ENCODE measurements at places on chromosomes 16 and 17.

DNA sequence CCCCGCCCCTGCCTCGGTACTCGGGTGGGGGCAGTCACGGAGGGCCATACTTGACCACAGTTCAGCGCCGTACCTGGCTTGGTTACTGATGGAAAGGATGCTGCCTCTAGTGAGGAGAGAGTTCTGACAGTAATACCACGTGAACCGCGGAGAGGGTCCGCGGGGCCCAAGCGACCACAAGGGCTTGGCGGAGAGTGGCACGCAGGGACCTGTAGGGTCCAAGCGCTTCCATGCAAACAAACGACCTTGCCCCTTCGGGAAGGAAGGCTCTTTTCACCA lies 9.2 kb downstream of the KDM6B start:
- DNase-seq = no peak

- no peak for DNase-seq
These were observed 17.0 kb upstream of the EXOC7 start for GRCh38 chr17:76120658-76121008.

DNA sequence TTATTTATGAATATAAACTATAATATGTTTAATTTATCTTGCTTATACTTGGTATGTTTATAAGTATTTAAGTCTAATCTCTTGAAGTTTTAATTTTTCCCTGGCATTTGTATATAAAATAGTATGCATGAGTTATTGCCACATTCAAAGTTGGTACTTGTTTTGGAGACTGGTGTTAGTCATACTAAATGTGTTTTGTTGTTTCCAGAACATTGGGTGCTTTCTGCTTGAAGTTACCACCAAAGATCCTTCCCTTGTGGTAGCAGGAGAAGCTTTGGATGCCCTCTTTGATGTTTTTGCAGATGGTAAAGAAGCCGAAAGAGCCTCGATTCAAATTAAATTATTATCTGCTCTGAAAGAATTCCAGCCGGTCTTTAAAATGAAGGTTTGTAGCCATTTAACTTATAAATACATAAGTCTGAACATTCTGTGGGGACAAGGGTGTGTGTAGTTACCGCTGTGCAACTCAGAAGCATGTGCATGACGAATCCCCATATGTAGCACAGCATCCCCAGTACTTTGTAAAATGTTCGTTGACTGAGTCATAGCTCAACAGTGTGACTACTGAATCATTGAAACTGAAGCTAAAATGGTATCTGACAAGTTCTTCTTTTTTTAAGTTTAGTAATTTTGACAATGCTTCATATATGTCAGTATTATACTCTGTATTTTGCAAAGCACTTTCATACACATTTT lies 36.4 kb downstream of the HEATR3 start:
- no peak for DNase-seq

- DNase-seq = no peak
These were observed 111.9 kb downstream of the SOCS1 start for GRCh38 chr16:11144122-11144521.

DNA sequence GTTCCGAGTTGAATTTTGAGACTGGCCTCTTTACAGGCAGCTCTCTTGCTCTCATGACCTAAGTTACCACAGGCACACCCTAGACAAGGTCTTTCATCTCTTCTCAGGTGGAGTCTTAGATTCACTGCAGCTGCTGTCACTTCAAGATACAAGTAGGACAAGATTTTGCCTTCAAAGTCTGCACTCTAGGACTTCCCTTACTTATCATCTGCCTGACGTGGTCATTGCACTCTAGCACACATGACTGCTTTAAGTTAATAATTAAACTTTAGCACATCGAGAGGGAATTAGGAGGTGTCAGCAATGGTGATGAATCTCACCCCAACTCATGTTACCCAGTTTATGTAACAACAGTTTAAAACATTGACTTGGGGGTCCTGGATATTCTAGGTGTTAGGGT lies 25.6 kb downstream of the RNF135 start:
- no peak for DNase-seq

- DNase-seq = no peak
These were observed 120.1 kb downstream of the CDYL2 start for GRCh38 chr16:80684136-80684765.

- no peak for DNase-seq
These were observed 80.7 kb downstream of the DNAH3 start for GRCh38 chr16:21069986-21070385.

DNA sequence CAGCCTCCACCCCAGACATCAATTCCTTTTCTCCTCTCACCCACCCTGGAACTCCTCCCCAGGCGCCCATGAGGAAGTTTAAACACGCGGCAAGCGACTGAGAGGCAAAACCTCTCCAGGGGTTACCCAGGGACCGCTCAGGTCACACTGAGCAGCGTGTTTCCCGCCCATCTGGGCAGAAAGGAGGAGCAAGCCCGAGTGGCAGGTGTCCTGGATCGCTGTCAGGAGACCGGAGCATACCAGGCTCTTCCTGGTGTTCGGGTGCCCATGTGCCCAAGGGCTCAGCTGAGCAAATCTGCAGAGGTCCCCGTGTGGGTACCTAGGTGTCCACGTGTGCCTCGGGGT lies 491 bp downstream of the SLC25A19 start:
- no peak for DNase-seq

GRCh38 chr17:20111538-20111937 lies 102.4 kb downstream of the SPECC1 start:
- DNase-seq = no peak

GRCh38 chr17:48391444-48391843 lies 38.6 kb downstream of the SKAP1 start:
- DNase-seq = no peak

- DNase-seq = no peak
These were observed 698 bp downstream of the PSME3 start for GRCh38 chr17:42833767-42834422.

GRCh38 chr17:1315409-1315808 lies 35.9 kb downstream of the TRARG1 start:
- no peak for DNase-seq

DNA sequence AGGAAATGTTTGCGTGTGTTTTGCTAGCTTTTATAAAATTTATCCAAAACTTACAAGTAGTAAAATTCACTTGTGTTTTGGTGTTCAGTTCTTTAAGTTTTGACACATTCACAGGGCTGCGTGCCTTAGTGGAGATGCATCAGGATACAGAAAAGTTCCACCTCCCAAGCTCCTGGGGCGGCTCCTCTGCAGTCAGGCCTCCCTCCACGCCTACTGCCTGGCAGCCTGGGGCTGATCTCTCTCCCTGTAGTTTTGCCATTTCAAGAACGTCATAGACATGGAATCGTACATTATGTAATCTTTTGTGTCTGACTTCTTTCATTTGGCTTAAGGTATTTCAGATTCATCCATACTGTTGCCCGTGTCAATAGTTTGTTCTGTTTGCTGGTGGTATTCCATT lies 27.2 kb upstream of the IRF8 start:
- no peak for DNase-seq

DNA sequence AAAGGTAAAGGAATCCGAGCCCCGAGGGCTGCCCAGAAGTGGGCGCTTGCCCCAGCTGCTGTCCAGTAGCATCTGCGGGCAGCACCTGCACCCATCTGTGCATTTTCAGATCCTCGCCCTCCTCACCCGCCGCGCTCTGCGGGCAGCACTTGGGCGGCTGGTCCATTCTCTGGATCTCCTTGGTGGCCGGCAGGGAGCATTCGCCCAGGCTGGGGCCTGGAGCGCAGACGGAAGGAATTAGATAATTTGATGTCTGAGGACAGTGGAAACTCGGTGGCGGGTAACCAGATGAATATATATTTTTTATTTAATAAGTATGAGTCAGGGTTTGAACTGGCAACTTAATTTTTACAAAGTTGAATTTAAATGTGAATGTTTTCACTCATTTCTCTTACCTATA lies 88.5 kb downstream of the NPIPB11 start:
- DNase-seq = peak; percentile 12

GRCh38 chr17:6496640-6497441 lies 52.6 kb downstream of the PIMREG start:
- DNase-seq = no peak

DNA sequence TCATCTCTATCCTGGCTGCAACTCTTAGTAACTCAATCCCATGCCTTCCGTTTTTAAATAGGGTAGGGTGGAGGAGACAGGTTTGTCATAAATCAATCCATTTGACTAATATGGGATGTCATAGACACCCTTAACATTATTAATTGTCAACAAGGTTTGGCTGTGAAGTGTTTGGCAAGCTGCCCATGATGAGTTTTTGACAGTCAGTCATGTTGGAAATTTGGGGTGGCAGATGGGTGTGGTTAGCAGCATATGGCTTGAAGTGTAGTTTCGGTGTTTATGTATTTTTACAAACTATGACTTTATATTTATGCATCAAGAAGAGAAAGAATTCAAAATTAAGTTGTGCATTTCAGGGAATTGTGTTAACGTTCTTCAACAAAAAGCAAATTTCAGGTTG lies 221.8 kb upstream of the CDH5 start:
- DNase-seq = no peak

- DNase-seq = no peak
These were observed 385.4 kb upstream of the RBFOX1 start for GRCh38 chr16:6947291-6947690.

GRCh38 chr17:73715769-73716168 lies 71.5 kb upstream of the SDK2 start:
- no peak for DNase-seq

DNA sequence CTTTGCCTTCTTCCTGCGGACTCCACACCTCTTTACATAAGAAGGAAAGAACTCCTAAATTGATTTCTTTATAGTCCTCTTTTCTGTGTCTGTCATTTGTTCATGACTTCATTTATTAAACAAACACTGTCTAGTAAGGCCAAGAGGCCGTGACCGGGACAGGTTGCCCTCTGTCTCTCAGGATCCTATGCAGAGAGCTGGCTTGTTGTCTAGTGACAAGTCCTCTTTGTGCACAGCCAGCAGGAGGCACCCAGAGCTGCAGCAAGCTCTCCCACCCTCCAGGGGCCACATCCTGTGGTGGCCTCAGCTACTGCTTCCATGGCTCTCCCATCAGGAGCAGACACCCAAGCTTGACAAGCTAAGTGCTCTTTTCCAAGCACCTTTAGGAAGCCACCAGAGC lies 50.6 kb downstream of the PLD6 start:
- DNase-seq = no peak

- no peak for DNase-seq
These were observed 222.7 kb downstream of the LGALS9B start for GRCh38 chr17:20244671-20245070.

GRCh38 chr16:12470311-12471229 lies 333.1 kb downstream of the CPPED1 start:
- no peak for DNase-seq

DNA sequence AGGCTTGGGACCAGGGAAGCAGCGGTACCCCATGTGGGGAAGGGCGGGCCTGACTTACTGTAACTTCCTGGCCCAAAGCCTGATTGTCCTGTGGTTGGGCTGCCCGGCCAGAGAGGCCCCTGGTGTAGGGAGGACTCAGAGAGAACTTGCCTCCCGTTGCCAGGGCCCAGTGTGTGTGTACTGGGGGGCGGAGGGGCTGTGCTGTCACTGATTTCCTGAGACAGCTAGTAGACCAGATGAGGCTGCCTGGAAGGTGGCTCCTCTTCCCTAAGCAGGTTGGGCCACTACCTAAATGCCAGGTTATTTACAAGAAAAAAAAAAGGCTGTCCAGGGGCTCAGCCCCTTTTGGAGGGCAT lies 16.7 kb downstream of the SOCS3 start:
- DNase-seq = no peak

GRCh38 chr16:22098405-22099255 lies 6.3 kb downstream of the VWA3A start:
- peak; percentile 37 for DNase-seq

DNA sequence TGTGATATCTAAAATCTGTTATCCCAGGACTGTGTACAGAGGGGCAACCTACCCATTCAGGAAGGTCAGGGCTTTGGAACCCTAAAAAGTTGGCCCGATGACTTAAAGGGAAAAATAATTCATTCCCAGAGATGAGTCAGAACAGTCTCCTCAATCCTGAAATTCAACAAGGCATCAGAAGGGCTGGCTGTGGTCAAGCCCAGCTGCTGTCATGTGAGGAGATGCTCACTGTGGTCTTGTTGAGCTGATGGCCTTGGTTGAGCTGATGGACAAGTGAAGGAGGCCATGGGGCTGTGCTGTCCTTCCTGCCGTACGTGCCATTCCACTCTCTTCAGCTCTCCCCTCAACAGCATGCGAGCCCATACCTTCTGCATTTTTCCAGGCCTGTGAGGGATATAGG lies 20.9 kb upstream of the DRG2 start:
- DNase-seq = no peak

DNA sequence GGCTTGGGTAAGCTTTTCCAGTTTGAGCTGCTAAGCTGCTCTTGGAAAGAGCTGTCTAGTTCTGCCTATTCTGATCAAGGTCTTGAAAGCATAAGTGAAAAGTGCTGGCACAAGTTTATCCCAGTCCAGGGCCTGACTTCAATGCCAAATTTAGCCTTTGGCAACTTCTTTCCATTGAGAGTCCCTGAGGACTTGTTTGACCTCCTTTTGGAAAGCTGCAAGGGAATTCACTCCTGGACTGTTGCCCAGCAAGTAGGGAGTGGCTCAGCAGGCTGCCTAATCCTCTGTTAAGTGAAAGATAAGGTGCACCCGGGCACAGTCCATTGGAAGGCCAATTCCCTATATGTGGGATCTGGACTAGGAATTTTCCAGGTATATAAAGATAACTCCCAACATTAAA lies 16.0 kb upstream of the TANC2 start:
- DNase-seq = no peak

- DNase-seq = no peak
These were observed 27.6 kb upstream of the KPNB1 start for GRCh38 chr17:47622180-47622549.

GRCh38 chr17:80095038-80095843 lies 6.1 kb upstream of the GAA start:
- no peak for DNase-seq

DNA sequence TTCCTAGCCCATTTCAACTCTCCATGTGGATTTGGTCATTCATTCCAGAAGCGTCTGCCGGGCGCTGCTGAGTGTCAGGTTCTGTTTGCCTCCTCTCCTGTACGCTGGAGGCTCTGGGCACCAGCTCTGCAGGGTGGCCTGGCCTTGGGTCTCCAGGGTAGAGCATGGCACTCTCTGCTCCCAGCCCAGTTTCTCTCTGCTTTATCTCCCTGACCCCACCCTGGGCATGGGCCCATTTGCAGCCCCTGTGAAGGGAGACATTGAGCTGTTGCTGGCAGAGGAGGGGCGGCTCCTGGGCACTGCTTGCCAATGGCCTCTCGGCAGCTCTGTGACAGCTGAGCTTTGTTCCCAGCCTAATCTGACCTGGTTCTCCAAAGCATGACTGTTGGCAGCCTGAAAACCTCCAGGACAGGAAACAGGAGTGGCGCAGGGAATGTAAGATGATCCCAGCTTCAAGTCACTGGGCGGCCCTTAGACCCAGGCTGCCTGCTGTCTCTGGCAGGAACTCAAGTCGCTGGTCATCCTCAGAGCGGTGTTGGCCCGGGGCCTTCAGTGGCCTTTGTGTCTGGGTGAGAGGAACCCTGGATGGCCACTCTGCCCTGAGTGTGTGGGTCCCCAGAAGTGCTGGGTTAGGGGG lies 146.8 kb downstream of the SEC14L1 start:
- DNase-seq = no peak

Measured in GM18507 (cell line).